AG04450 (cell line): ENCODE measurements at places on chromosomes 5 and 9. TPM values are rescaled to one million over a fixed set of nuclear protein-coding genes. Genes with fewer than 3 reads are reported as not detected.

The FOXI1 gene
- not detected in 2 replicates for polyA plus RNA-seq

The ARL14EPL gene
- 0.05 TPM in 2 replicates for polyA plus RNA-seq

The DIRAS2 gene
- polyA plus RNA-seq: 0.04 TPM in 1 of 2 replicates, not detected in the other

- no peak for DNase-seq
These were observed 21.1 kb downstream of the LOX start for GRCh38 chr5:122056913-122057312.

- DNase-seq: no peak
These were observed 60.4 kb downstream of the BNC2 start for GRCh38 chr9:16809912-16810610.
